HEK293T (cell line): ENCODE measurements at places on chromosomes 16 and 17.

GRCh38 chr17:40694584-40694983, 9.0 kb downstream of the KRT24 start:
- DNase-seq, result no peak

DNA sequence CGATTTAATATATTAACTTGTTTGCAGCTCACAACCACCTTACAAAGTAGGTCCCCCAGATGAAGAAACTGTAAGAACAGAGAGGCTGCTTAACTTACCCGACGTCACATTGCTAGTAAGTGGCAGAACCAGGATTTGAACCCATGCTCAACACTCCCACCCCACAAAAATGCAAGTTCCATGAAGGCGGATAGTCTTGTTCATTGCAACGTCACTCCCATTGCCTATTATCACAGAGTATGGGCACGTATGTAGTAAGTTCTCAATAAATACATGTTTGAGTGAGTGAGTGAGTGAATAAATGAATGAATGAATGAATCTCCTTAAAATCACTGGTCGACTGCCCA, 1.1 kb downstream of the USP31 start:
- DNase-seq, result no peak

DNA sequence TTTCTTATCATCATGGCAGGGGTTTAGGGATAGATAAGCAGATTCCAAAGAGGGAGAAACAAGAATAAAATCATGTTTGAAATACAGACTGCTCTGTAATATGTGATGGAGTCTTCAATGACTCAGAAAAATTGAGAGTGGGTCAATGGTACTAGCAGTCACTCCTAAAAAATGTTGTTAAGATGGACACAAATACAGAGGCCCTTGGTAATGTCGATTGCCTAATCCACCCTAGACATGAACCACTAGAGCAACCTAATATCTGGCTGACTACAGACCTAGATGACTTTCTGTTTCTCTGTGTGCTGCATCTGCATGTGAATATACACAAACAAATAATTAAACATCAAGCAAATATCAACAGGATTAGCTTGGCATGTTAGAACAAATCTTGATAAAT, 135.8 kb downstream of the CDH8 start:
- no peak for DNase-seq

DNA sequence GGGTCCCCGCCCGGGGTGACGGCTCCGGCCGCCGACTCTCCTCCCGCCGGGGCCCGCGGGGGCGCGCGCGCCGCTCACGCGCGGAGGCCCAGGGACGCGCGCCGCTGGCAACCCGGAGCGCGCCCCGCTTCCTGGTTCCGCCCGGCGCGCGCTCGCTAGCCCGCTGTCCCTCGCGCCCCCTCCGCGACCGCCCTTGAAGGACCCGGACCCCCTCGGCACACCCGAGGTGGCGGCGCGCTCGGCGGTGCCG, at the start of gene STAT5B:
TSS of gene STAT5B (minus strand) at position 33 of the 250 bp plus-strand sequence. CDS start 44,264 bp downstream, outside the sequence.
- peak; percentile 85 for DNase-seq

- DNase-seq, result peak; percentile 65
Observed at GRCh38 chr17:18093616-18094408, 6.1 kb downstream of the DRG2 start.

DNA sequence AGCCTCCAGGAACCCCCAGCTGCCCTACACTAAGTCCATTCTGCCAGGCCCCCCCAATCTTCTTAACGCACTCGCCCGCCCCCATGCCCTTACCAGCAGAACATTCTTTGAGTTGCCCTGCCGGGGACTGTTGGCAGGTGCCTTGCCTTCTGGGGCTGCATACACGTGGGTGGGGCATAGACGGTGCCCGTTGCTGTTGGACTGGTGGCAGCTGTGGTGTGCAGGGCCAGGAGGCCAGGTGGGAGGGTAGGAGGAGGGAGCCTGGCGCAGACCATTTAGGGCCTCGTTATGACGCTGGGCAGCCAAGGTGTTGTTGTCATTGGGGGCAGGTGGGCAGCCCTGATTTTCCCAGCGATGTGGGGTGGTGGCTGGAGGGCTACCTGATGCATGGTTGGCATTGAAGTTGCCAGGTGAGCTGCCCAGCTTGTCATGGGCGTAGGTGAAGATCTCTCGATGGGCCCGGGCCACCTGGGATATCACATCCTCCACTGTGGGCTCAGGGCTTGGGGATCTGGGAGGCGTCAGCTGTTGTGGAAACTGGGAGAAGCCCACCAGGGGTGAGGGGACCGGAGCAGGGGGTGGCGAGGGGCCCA, 4.9 kb downstream of the NR1D1 start:
- DNase-seq, result no peak

GRCh38 chr17:55254375-55254774, 10.4 kb upstream of the HLF start:
- no peak for DNase-seq

DNA sequence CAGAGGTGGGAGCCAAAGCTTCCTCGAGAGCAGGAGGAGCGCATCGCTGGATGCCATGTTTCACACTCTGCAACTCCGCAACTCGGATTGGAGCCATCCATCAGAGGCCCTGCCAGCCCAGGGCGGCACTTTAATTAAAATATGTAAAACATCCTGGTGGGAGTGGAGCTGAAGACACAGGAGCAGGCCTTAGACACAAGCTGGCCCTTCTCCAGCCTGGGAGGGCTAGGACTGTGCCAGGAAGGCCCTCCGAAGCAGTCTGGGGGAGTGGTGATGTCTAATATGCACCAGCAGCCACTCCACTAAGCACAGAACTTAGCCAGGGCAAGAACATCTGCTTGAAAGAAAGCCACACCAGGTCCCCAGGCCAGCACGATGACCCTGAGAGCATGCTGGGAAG, 5.8 kb upstream of the CCDC182 start:
- no peak for DNase-seq

GRCh38 chr17:751269-752001, 629 bp downstream of the GEMIN4 start:
- DNase-seq, result peak; percentile 20

DNA sequence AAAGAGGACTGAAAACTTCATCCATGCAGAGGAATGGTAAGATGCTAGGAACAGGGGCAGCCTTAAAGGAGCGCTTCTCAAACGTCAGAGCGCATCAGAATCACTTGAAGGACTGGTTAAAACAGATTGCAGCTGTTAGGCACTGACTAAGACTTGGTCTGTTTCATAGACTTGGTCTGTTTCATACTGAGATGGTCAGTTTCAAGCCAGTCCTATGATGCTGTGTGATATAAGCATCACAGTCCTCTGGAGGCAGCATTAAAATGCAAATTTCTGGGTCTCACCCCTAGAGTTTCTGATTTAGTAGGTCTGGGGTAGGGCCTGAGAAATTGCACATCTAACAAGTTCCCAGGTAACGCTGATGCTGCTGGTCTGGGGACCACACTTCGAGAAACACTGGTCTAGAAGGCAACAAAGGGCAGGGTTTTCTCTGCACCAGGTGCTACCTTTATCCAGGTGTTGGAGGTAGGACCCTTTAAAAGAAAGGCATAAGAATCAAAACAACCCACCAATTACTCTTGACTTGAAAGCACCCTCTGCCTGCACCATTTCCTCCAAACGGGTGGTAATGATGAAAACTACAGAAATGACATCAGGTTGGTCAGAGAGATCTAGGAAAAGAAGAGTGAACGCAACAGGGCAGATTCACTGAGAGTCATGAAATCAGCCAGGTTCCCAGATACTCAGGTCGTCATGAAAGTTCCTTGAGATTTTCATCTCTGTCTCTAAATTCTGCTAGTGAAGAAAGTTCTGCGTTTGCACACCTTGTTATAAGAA, 95.0 kb upstream of the RCVRN start:
- DNase-seq, result no peak

DNA sequence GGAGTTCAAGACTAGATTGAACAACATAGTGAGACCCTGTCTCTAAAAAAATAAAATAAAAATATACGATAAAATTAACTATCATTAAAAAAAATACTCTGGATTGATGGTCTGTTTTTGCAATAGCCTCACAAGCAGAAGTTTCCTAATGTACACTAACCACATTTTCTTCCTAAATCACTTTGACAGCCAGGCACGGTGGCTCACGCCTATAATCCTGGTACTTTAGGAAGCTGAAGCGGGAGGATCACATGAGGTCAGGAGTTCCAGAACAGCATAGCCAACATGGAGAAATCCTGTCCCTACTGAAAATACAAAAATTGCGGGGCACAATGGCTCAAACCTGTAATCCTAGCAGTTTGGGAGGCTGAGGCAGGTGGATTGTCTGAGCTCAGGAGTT, 64.7 kb downstream of the HELZ start:
- no peak for DNase-seq

- DNase-seq, result no peak
Observed at GRCh38 chr16:74936902-74937560, 47.9 kb downstream of the WDR59 start.

- DNase-seq, result peak; percentile 44
Observed at GRCh38 chr17:19003543-19004420, 782 bp downstream of the FAM83G start.

GRCh38 chr17:44074231-44074910, 3.8 kb downstream of the G6PC3 start:
- DNase-seq, result no peak

GRCh38 chr17:80526116-80526910, 18.3 kb upstream of the RPTOR start:
- DNase-seq, result no peak

GRCh38 chr17:29093090-29093871, 50.3 kb downstream of the PIPOX start:
- no peak for DNase-seq

DNA sequence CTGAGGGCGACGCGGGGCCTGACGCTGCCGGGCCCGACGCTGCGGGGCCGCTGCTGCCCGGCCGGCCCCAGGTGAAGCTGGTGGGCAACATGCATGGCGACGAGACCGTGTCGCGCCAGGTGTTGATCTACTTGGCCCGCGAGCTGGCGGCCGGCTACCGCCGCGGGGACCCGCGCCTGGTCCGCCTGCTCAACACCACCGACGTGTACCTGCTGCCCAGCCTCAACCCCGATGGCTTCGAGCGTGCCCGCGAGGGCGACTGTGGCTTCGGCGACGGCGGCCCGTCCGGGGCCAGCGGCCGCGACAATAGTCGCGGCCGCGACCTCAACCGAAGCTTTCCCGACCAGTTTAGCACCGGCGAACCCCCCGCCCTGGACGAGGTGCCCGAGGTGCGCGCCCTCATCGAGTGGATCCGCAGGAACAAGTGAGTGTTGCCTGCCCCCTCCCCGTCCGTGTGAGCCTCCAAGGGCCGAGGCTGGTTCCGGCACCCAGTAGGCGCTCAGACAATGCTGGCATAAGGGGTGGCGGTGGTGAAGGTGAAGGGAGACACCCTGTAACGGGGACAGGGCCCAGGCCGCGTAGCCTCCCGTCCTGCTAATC, 676 bp downstream of the CPD start:
- peak; percentile 9 for DNase-seq

DNA sequence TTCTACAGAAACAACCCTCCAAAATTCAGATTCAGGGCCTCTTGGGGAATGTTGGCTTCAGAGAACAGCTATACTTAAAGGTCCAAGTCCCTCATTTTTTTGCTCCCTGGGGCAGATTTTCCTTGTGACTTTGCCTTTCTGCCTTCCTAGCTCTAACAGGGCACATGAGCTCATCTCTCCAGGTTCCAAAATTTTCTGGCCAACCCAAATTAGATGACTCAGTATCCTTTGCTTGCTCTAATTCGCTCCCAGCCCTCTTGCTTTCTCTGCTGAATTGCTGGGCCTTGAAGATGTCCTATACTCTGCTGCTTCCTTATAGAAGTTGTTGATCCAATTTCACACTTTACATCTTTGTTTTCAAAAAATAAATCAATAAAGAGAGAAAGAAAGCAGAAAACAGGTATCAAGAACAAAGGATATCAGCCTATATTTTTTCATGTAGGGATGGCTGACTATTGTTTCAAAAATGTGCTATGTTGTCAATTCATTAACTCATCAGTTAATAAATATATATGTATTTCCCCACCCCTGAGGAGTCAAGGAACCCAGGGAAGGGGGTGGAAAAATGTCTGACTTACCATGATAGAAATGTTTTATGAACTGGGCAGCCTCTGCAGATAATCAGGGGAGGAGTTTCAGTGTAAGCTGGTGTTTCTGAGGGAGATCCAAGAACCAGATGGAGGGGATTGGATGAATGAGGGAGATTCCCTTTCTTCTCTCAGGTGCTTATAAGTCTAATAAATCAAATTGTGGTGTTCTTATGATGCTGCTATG, 1.0 kb upstream of the KRTAP4-2 start:
- DNase-seq, result no peak

GRCh38 chr17:74801896-74802295, 25.8 kb upstream of the NAT9 start:
- DNase-seq, result no peak

DNA sequence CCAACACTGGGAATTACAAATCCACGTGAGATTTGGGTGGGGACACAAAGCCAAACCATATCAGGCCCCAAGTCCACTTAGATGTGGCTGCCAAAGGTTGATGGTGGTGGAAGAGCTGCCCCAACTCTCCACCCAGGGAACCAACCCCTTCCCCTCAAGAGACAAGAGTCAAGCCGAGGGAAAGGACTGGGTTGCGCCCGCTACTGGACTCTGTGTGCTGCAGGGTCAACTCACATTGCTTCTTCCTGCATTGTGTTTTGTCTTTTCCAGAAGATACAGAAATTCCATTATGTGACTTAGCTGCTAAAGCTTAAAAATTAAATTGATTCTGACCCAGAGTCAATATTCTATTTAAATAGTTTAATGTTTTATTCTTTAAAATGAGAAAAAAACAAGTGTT, 58.5 kb downstream of the ADAMTS18 start:
- no peak for DNase-seq

GRCh38 chr17:35294756-35295155, 51.9 kb downstream of the SLFN5 start:
- no peak for DNase-seq

DNA sequence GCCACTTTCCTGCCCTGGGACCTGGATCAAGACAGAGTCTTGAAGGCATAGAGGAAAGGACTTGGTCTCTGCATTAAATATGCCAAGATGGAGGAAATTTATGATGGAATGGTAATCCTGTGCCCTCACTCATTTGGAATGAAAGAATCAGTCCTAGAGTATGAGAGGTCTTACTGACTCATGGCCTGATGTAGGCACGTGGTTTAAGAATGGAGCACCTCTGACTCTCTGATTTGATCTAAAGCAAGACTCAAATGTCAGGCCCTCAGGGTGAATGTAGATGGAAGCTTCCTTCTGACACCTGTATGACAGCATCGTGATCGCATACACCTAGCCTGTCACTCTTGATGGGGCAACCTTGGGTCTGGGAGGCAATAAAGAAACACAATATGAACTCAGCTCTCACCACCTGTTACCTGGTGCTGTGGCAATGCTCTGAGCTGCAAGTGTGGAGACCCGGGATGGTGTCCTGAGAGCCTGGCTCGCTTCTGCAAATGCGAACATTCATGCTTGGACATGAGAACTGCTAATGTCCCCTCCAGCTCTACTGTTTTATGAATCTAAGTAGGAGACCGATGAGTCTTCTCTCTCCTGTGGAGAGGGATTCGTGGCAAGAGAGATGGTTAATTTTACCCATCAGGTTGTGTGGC, 229.9 kb downstream of the ABCC12 start:
- DNase-seq, result no peak

GRCh38 chr16:11029948-11030347, 85.6 kb downstream of the CLEC16A start:
- DNase-seq, result no peak

GRCh38 chr17:42779936-42780850, at the start of gene WNK4:
Gene WNK4, plus strand, starts transcription at chr17:42780610. Its CDS starts 89 bp downstream, at chr17:42780699.
- DNase-seq, result no peak
